ENCODE measurements at places on chromosomes 13 and 19. TPM values are rescaled to one million over a fixed set of nuclear protein-coding genes. Genes with fewer than 3 reads are reported as not detected.

Gene ZNF547
- polyA plus RNA-seq: 5.7 TPM

Gene FAM216B
- polyA plus RNA-seq: not detected

Gene SMAD9
- 30.9 TPM for polyA plus RNA-seq

Gene CPAMD8
- polyA plus RNA-seq: 50.0 TPM

GRCh38 chr13:75666646-75667351 lies 30.7 kb downstream of the LMO7 start:
- DNase-seq: no peak

Gene GGN
- 0.51 TPM for polyA plus RNA-seq

Gene TUBB4A
- polyA plus RNA-seq: 31.5 TPM

DNA sequence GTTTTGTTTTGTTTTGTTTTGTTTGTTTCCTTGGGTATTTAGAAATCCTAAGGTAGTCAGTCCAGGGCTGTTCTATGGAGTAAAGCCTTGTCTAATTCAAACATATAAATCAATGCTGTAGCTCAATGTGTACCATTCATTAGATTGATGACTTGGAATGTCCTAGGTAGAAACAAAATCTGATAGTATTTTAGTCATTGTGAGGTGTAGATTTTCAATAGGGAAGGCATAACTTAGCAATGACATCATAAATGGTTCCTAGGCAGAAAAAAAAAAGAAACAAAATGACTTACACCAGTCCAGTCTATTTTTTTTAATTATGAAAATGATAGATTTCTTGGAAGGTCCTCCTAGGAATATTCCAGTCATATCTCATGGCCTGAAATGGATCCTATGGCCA lies 189.9 kb downstream of the SPRY2 start:
- no peak for DNase-seq

Gene PPM1N
- polyA plus RNA-seq: 0.25 TPM

GRCh38 chr13:58953638-58954037 lies 1210.1 kb downstream of the DIAPH3 start:
- DNase-seq: no peak

Gene PRSS57
- 0.40 TPM for polyA plus RNA-seq

DNA sequence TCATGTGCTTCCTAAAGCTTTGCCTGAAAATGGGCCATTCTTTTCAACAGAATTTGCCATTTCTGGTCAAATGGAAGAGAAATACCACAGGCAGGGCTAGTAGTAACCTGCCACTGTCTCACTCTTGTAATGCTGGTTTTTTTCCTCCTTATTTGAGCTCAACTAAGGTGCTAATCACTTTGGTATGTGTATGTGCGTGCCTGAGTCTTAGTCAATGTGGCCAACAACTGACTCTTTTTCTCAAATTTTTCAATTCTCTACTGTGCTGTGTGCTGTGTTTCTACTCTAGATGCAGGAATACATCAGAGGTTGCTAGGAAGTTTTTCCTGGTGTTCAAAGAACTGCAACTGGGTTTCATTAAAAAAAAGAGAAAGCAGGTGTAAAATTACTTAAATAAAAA lies 870.2 kb downstream of the EFNB2 start:
- no peak for DNase-seq

DNA sequence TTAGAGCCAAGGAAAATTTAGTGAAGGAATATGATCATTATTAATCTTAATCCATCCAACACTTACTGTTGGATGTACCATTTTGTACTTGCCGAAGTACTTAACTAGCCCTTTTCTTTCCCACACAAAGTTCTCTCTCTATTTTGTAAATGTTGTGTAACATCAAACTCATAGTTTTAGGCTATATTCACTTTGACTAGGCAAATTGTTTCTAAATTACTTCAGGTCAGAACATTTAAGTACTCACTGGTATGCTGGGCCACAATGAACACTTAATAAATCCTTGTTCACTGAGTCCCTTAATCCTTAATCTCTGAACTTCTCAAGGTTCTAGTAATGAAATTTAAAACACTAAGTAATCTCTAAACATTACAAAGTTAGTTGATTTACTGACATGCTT lies 49.3 kb upstream of the EEF1AKMT1 start:
- no peak for DNase-seq

Gene RASGRP4
- 1.3 TPM for polyA plus RNA-seq

Gene ZNF682
- 16.3 TPM for polyA plus RNA-seq

Data from right renal pelvis (tissue), 4 donors.